ENCODE measurements at places on chromosomes 3 and 15.

DNA sequence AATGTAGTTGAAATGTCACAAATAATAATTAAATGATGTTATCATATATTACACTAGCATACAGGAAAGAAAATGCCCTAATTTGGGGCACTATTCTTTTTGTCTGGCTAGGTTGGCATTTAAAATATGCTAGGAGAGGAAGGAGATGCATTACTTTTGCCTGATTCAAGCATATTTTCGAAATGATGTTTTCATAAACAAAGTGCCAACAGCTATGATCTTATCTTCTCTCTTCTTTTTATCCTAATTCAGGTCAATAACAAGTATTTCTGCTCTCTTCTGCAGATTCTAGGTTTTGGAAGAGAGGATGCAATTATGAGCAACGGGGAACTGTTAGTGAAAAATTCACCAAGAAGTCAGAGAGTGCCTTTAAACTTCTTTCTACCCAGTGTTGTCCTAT, 55.8 kb upstream of the NR2F2 start:
- no peak for DNase-seq
- H3K4me1 ChIP-seq = no peaks in the 10 kb centered on the region
- H3K36me3 ChIP-seq = no peaks in the 10 kb centered on the region
- no peak overlapping the region for H3K4me3 ChIP-seq
- H3K27ac ChIP-seq = no peak overlapping the region
- H3K27me3 ChIP-seq = no peaks in the 10 kb centered on the region

GRCh38 chr15:79164465-79164864, 73.9 kb upstream of the RASGRF1 start:
- H3K4me3 ChIP-seq = no peak overlapping the region
- H3K36me3 ChIP-seq = no peaks in the 10 kb centered on the region
- no peak overlapping the region for H3K27ac ChIP-seq
- DNase-seq = no peak
- H3K27me3 ChIP-seq = no peaks in the 10 kb centered on the region

GRCh38 chr15:52255008-52255407, 40.6 kb downstream of the MYO5C start:
- peaks cover 4% of the 10 kb centered on the region for H3K4me1 ChIP-seq
- no peaks in the 10 kb centered on the region for H3K36me3 ChIP-seq
- no peak for DNase-seq
- no peaks in the 10 kb centered on the region for H3K27me3 ChIP-seq
- no peak overlapping the region for H3K27ac ChIP-seq
- no peak overlapping the region for H3K4me3 ChIP-seq

- H3K4me1 ChIP-seq = no peaks in the 10 kb centered on the region
- DNase-seq = no peak
- no peak overlapping the region for H3K27ac ChIP-seq
Measured at GRCh38 chr3:160486459-160486869, 36.9 kb upstream of the TRIM59 start.

DNA sequence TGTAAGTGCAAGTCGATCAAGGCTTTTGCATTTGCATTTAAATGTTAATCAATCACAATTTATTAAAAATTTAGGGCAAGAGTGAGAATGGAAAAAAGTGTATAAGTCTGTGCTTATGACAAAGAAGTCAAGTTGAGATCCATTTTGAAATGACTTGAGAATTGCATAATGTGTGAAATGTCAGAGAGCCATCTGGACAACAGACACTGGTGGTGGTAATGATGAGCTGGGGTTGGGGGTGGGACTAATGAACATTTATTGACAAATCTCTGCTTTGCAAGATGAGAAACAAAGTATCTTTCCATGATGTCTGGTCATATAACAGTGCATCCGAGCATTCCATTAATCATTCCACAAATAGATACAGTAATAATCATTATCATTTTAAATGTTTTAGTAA, 89.4 kb upstream of the ZBTB20 start:
- H3K27ac ChIP-seq = no peak overlapping the region
- no peaks in the 10 kb centered on the region for H3K36me3 ChIP-seq

DNA sequence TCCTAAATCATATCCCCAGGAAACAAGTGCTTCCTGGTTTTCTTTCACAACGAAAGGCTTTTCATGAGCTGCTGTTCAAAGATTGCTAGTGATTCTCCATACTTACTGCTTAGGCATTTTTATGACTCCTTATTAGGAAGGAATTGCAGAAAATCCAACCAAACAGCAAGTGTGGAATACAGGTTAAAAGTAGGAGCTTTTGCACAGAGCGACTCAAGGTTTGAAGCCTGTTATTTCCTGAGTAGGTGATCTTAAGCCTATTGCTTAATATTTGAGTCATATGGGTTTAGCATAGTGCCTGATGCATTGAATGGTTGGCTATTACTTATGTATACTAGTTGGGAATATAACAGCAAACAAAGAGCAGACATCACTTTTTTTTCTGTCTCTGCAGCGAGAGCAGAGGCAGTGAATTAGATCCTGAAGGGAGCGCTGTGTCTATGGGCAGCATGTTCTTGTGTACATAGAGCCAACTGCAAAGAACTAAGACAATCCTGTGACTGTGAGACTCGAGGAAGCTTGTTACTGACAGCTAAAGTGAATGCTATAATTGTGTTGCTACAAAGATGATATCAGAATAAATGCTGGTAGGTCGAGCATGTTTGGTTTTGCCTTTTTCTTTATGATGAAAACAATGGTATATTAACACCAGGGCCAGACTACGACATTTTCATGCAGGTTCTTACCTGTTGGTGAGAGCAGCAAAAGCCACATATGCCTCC, 6.3 kb downstream of the TM4SF1 start:
- peaks cover 26% of the 10 kb centered on the region for H3K4me1 ChIP-seq
- H3K27me3 ChIP-seq = no peaks in the 10 kb centered on the region
- H3K27ac ChIP-seq = peak overlapping the region; percentile 58
- no peak overlapping the region for H3K4me3 ChIP-seq
- peaks cover 7% of the 10 kb centered on the region for H3K36me3 ChIP-seq

DNA sequence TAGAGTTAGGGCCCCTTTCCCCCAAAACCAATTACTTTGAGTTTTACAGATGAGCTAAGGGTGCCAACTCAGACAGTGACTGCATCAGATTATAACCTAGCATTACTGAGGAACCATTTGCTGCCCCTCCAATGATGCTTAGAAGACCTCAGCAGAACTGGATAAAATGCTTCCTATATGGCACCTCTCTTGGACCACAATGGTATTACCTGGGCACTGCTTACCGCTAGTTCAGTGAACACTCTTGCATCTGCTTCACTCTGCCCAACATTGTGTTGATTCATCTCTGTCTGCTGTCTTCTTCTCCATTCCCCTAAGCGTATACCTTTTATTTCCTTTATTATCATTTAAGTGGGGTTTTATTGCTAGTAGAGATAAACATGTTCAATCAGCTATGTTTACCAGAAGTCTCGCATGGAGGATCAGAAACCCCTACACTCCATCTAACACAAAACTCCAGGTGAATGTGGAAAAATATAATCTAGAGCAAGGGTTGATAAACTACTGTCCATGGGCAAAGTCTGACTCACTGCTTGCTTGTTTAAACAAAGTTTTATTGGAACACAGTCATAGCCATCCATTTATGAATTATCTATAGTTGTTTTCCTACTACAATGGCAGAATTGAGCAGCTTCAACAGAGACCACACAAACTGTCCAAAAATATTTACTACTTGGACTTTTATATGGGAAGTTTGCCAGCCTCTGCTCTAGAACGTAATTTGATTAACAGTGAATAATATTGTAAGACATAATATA, 100.2 kb upstream of the PTX3 start:
- DNase-seq = no peak
- H3K27ac ChIP-seq = no peak overlapping the region
- H3K4me3 ChIP-seq = no peak overlapping the region

DNA sequence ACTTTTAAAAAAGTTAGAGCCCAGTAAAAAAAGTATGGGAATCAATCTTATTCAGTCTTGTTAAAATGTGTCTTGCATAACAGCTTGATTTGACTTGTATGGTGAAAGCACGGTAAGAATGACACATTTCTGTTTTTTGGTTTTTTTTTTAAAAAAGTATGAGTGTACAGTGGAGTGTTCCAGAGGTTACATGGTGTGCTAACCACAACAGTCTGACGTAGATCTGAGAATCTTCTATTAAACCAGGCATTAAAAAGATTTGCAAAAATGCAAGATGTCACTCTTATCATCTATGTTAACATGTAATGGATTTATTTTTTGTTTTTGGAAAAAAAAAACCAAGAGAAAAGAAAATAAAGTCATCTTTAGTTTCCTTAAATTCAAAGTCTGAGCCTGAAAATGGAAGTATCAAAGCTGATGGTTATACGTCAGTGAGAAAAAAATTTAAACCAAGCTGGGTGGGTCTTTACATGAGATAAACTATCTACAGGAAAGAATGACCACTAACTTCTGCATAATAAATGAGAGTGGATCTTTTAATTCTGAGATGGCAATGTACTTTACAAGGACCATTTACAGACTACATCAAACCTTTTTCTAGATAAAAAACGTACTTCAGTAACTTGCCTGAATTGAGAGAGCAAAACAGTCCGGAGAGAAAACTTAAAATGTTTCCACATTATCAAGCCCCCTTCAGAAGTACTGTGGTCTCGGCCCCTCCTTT, 1.6 kb downstream of the GABPB1 start:
- no peaks in the 10 kb centered on the region for H3K36me3 ChIP-seq
- no peaks in the 10 kb centered on the region for H3K27me3 ChIP-seq
- H3K4me3 ChIP-seq = peak overlapping the region; percentile 86
- peaks cover 55% of the 10 kb centered on the region for H3K4me1 ChIP-seq
- DNase-seq = no peak

DNA sequence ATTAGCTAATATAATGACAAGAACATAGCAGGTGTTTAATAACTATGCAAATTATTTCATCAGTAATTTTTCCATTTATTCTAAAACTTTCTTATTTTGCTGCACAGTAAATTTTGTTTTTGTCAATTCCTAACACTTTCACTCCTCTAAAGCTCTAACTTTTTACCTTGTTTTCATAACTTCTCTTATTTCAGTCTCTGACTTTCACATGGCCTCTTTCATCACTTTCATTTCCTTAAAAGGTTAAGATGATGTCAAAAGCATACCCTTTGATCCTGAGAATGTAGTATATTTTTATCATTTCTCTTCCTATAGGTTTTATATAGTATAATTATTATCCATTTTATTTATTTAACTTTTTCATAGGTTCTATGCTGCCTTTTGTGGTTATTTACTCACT, 1325.8 kb upstream of the ALCAM start:
- H3K27me3 ChIP-seq = no peaks in the 10 kb centered on the region
- no peak overlapping the region for H3K4me3 ChIP-seq
- DNase-seq = no peak
- no peaks in the 10 kb centered on the region for H3K36me3 ChIP-seq
- H3K27ac ChIP-seq = no peak overlapping the region

- no peak for DNase-seq
- no peaks in the 10 kb centered on the region for H3K4me1 ChIP-seq
- no peak overlapping the region for H3K27ac ChIP-seq
- H3K27me3 ChIP-seq = no peaks in the 10 kb centered on the region
- H3K4me3 ChIP-seq = no peak overlapping the region
Measured at GRCh38 chr15:69143756-69144436, 16.5 kb upstream of the GLCE start.

GRCh38 chr3:127102587-127102986, 90.3 kb upstream of the PRR23E start:
- no peak for DNase-seq
- H3K4me1 ChIP-seq = no peaks in the 10 kb centered on the region
- no peaks in the 10 kb centered on the region for H3K27me3 ChIP-seq
- no peak overlapping the region for H3K4me3 ChIP-seq

- H3K27ac ChIP-seq = peak overlapping the region; percentile 80
- no peaks in the 10 kb centered on the region for H3K27me3 ChIP-seq
Measured at GRCh38 chr3:123352134-123352554, 96.7 kb downstream of the ADCY5 start.

GRCh38 chr15:44545913-44546802, 9.2 kb downstream of the EIF3J start:
- no peaks in the 10 kb centered on the region for H3K36me3 ChIP-seq
- H3K27me3 ChIP-seq = no peaks in the 10 kb centered on the region

DNA sequence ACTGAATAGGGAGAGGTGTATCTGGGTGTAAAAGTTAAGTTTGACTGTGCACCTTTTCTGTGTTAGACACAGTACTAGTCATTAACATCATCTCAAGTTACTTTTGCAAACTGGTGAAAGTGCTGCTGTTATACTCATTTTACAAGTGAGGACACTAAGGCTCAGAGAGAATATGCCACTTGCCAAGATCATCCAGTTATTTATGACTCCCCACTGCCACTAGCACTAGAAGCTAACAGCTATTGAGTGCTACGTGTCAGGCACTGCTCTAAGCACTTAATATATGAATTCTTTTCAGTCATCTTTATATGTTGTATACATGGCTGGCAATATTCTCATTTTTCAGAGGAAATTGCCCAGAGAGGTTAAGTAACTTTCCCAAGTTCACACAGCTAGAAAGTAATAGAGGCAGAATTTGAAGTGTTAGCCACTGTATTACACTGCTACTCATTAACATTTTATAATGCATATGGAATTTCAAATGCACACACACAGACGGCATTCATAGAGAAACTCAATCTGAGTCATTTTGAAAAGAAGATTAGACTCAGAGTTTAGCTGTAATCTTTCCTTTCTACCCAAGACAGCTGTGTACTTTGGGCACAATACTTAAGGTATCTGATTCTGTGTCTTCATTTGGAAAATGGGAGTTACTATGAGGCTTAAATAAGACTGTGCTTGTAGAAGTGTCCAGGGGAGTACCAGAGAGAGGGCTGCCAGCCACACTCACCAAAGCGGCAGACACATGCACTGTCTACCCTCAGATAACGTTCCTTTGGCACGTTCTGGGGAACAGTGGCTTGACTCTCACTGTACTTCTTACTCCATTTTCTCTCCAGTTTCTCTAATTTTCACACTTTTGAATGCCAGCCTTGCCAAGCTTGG, 1.3 kb upstream of the MASP1 start:
- peaks cover 37% of the 10 kb centered on the region for H3K4me1 ChIP-seq
- H3K27ac ChIP-seq = no peak overlapping the region
- no peaks in the 10 kb centered on the region for H3K36me3 ChIP-seq
- no peak overlapping the region for H3K4me3 ChIP-seq
- no peak for DNase-seq
- no peaks in the 10 kb centered on the region for H3K27me3 ChIP-seq

GRCh38 chr3:176120507-176120906, 1076.8 kb downstream of the TBL1XR1 start:
- H3K27ac ChIP-seq = no peak overlapping the region
- H3K27me3 ChIP-seq = no peaks in the 10 kb centered on the region
- H3K4me1 ChIP-seq = no peaks in the 10 kb centered on the region
- no peak for DNase-seq

DNA sequence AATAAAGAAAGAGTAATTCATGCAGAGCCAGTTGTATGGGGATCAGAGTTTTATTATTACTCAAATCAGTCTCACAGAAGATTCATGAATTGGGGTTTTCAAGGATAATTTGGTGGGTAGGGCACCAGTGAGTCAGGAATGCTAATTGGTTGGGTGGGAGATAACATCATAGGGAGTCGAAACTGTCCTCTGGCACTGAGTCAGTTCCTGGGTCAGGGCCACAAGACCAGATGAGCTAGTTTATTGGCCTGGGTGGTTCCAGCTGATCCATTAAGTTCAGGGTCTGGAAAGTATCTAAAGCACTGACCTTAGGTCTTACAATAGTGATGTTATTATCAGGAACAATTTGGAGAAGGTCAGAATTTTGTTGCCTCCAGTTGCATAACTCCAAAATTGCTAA, 998.6 kb upstream of the EPHA6 start:
- H3K36me3 ChIP-seq = no peaks in the 10 kb centered on the region
- no peak for DNase-seq
- H3K4me1 ChIP-seq = no peaks in the 10 kb centered on the region
- no peaks in the 10 kb centered on the region for H3K27me3 ChIP-seq

- H3K27ac ChIP-seq = no peak overlapping the region
- no peak overlapping the region for H3K4me3 ChIP-seq
- no peaks in the 10 kb centered on the region for H3K27me3 ChIP-seq
- DNase-seq = no peak
- peaks cover 3% of the 10 kb centered on the region for H3K36me3 ChIP-seq
- H3K4me1 ChIP-seq = peaks cover 4% of the 10 kb centered on the region
Measured at GRCh38 chr3:17373304-17373703, 369.1 kb downstream of the TBC1D5 start.
